Activated CD4-positive, alpha-beta T cell treated with anti-CD3 and anti-CD28 coated beads, Interleukin-2, Interleukin-6, amounts not matched to agents 100 ng/mL and 50 ng/mL, durations not matched to agents 16 hours and 8 hours (primary cell): ENCODE measurements at places on chromosomes 13 and 19.

- DNase-seq, result peak; percentile 63
Observed at GRCh38 chr13:48346583-48346982, 43.0 kb downstream of the RB1 start.

- peak; percentile 4 for DNase-seq
Observed at GRCh38 chr19:5586300-5587070, 18.7 kb upstream of the TINCR start.

GRCh38 chr19:46901701-46902401 is 41.1 kb downstream of the ARHGAP35 start:
- DNase-seq, result no peak

- DNase-seq, result peak; percentile 42
Observed at GRCh38 chr13:41500511-41500910, 43.2 kb downstream of the RGCC start.

DNA sequence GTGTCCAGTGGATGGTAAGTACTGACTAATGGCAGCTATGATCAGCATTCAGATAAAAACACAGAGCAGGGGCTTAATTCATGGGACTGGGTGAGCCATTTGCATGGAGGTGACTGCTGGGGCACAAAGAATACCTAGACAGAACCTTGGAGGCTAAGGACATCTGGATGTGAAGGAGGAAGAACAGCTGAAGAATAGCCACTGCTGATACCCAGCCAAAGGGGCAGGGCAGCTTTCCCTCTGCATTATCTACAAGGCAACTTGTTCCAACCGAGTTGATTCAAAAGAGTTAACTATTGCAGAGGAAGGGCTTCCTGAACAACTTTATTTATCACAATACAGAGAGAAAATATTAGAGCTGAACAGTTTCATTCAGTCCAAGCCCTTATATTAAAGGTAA is 13.1 kb upstream of the THSD1 start:
- DNase-seq, result no peak

DNA sequence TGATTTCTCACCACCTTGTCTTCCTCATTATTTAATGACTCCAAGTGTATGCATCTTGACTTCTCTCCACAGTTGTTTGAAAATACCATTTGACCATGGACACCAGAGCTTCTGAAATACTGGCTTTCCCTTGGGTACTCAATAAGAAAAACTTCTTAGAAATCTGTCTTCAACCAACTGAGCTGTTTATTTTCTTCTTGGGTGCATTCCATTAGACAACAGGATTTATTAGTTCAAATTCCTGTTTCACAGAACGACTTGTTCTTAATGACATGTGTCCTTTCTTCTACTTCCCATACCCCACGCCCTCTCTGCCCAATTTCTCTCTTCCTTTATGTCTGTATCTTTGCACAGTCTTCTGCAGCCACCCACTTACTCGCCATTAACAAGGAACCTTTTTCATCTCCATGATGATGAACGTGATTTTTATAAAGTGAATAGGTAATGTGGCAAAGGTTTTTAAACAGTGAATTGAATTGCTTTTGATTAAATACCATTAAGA is 11.3 kb upstream of the ITM2B start:
- no peak for DNase-seq

GRCh38 chr19:56949626-56950025 is 109.1 kb upstream of the PEG3 start:
- no peak for DNase-seq

- no peak for DNase-seq
Observed at GRCh38 chr19:38280030-38280921, 15.9 kb downstream of the SPINT2 start.
